ENCODE measurements at places on chromosomes 7 and 10.

GRCh38 chr7:36423633-36424032, 34.0 kb downstream of the ANLN start:
- DNase-seq = no peak

DNA sequence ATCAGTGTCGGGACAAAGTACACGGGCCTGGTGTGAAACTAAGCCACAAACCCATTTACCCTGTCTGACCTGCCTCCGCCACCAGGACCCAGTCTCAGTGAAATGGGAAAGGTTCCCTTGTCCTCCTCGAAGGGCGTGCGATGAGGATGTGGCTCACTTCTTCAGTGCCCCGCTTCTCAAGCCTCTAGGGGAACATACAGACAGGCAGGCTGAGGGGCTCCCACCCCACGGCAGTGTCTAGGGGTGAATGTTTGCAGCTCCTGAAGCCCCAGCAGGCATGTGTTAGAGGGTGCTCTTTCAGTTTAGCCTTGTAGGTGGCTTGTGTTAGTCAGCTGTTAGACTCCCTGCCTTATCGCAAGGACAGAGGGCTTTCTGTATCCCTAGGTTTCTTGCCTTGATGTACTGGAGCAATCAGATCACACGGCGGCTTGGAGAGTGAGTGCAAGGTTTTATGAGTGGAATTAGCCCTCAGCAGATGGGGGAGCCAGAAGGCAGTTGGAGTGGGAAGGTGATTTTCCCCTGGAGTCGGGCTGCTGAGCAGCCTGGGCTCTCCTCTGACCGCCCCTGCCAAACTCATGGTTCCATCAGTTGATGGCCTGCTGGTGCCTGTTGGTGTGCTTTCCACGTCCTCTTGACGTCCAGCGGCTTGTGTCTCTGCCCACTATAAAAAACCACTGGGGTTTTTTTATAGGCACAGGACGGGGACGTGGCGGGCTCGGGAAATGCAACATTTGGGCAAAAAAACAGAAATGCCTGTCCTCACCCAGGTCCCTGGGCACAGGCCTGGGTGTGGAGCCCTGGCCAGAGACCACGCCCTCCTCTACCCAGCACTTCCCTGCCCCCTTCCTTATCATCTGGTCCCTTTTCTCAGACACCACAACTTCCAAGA, 759 bp downstream of the NUDT1 start:
- DNase-seq = no peak

DNA sequence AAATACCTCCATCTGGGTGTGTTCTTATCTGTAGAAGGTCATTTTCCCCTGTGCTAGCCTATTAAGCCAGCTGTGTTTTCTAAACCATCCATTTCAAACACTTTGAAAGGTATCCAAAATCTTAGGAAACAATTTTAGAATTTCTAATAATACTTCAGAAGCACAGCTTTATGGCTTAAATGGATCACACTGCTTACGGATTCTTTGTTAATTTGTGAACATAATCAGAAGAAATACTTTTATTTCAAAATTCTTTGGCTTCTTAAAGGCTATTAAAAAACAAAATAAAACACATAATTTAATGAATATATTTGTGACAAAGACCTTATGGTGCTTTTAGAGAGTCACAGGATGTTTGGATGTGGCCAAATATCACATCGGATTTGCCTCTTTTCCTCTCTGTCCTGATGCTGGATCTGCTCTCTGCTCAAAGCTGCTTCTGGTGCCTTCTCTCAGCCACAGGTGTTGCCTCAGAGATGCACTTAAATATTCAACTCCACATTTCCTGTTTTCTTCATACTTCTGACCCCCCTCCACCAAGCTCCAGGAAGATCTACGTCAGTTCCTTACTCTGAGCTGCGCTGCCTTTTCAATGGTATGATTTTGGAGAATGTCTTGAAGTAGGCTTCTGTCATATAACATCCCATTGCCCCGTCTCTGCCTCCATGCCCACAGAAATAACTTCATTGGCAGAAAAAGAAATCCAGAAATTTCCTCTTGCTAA, 230.6 kb downstream of the MLLT10 start:
- DNase-seq = no peak

- no peak for DNase-seq
Measured at GRCh38 chr10:83108565-83109333, 1030.6 kb upstream of the GHITM start.

DNA sequence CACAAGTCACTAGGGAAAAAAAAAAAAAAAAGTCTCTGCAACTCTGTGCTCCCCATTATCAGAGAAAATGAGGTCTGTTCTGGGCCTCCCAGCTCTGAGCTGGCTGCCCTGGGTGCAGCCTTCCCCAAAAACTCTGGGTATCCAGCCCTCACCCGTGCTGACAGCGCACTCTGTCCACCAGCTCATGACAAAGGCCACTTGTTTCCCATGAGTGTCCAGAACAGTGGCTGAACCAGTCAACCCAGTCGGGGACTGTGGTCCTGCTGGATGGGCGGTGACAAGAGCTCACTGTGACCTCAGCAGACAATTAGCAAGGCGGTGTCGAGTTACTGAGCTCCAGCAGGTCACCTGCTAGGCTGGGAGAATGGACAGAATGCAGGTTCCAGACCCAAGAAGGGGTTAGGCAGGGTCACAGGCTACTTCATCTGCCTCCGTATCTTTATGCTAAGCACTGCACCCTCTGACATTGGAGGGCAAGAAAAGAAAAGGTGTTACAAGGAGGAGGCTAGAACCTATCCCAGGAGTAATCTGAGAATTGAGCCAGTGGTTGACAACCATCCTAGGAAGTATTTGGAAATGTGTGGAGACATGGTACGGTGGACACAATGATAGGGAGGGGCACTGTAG, 37.2 kb downstream of the DLG5 start:
- DNase-seq = no peak

- DNase-seq = no peak
Measured at GRCh38 chr10:128386231-128386630, 260.0 kb upstream of the MKI67 start.

GRCh38 chr10:106722524-106722923, 442.0 kb downstream of the SORCS1 start:
- no peak for DNase-seq

- DNase-seq = no peak
Measured at GRCh38 chr7:4159761-4160554, 522.1 kb upstream of the FOXK1 start.
